Coronary artery (tissue), 2 donors: ENCODE measurements at places on chromosomes 1 and 21.

DNA sequence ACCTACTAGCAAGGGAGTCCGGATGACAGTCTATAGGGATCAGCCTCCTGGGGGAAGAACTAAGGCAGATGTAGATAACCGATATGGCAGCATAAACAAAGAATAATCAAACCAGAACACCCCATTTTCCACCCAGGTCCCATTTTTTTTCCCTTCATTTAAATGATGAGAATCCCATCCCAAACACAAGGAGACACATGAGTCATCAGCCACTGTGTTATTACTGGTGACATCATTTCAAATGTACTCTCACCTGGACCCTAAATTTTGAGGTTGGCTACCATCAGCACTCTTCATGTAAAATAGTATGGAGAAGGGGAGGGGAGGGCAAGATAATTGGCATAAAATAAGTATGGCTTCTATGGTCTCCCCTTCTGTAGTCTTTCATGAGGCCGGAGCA lies 108.9 kb upstream of the GUCA2B start:
- DNase-seq, result no peak

GRCh38 chr1:156958247-156958714 lies 37.8 kb downstream of the LRRC71 start:
- DNase-seq, result no peak

GRCh38 chr21:28496517-28496916 lies 496.2 kb downstream of the LTN1 start:
- no peak for DNase-seq

DNA sequence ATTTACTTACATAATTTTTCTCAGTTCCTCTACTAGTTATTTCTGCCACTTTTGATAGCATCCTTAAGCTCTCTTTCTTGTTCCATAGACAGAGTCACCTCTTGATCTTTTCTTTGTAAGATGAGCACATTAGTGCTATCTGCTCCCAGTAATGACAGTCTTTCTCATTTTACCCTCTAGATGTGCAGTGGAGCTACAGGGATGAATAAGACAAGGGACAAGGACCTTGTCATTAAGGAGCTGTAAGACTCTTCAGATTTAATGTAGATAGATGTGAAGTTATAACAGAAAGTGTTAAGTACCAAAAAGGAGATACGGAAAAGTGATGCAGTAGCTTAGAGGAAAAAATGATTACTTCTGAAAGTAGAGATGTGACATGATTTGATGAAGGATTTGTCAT lies 20.4 kb downstream of the SCP2 start:
- DNase-seq, result no peak

- no peak for DNase-seq
Measured at GRCh38 chr1:87682565-87682964, 353.9 kb downstream of the LMO4 start.

DNA sequence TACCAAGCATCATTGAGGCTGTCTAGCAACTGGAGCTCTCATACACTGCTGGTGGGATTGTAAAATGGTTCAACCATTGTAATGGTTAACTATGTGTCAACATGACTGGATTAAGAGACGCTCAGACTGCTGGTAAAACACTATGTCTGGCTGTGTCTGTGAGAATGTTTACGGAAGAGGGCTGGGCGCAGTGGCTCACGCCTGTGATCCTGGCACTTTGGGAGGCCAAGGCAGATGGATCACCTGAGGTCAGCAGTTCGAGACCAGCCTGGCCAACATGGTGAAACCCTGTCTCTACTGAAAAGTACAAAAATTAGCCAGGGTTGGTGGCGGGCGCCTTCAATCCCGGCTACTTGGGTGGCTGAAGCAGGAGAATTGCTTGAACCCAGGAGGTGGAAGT lies 4.8 kb upstream of the FCRLA start:
- no peak for DNase-seq
